IMR-90 (cell line): ENCODE measurements at places on chromosomes 12 and 14. TPM values are rescaled to one million over a fixed set of nuclear protein-coding genes. Genes with fewer than 3 reads are reported as not detected.

DNA sequence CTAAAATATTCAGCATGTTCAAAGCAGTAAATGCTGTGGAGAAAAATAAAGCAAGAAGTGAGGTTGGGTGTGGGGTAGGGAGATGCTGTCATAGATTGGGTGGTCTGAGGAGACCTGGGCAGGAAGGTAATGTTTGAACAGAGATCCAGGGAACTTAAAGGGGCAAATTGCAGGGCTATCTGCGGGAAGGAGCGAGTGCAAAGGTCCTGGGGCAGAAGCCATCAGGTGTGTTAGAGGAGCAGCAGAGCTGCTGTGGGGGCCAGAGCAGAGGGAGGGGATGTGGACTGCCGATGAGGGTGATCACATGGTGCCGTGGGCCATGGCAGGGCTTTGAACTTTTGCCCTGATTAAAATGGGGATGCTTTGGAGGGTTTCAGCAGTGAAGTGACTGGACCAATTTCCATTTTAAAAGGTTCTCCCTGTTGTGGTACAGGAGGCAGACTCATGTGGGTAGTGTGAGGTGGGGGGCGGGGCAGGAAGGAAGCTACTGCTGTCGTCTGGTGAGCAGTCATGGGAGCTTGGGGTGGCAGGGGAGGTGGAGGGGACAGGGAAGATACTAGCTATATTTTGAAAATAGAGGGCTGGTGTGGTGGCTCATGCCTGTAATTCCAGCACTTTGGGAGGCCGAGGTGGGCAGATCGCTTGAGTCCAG lies 145.0 kb downstream of the AACS start:
- H3K27ac ChIP-seq = no peak overlapping the region
- no peaks in the 10 kb centered on the region for H3K4me1 ChIP-seq
- no peaks in the 10 kb centered on the region for H3K27me3 ChIP-seq
- no peak for DNase-seq
- no peaks in the 10 kb centered on the region for H3K36me3 ChIP-seq
- H3K4me3 ChIP-seq = no peak overlapping the region

DNA sequence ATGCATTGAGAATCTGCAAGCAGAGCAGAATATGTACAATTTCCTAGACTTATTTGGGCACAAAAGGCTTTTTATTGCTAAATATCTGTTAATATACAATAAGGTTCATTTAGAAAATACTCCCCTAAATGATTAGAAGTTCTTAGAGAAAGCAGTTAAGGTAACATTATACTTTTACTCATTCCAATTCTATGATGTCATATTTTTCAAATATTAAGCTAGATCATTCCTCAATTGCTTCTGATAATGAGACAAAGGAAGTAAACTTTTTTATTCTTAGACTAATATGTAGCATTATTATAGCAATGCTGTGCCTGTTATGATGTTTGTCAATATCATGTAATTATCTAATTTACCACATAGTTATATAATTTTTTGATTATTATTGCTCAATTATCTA lies 447.0 kb downstream of the SLC16A7 start:
- H3K36me3 ChIP-seq = no peaks in the 10 kb centered on the region
- DNase-seq = no peak
- H3K4me1 ChIP-seq = no peaks in the 10 kb centered on the region
- no peak overlapping the region for H3K27ac ChIP-seq
- H3K27me3 ChIP-seq = no peaks in the 10 kb centered on the region
- H3K4me3 ChIP-seq = no peak overlapping the region

GRCh38 chr12:82458101-82458500 lies 99.8 kb downstream of the METTL25 start:
- H3K27me3 ChIP-seq = no peaks in the 10 kb centered on the region
- no peak overlapping the region for H3K27ac ChIP-seq
- H3K4me3 ChIP-seq = no peak overlapping the region

DNA sequence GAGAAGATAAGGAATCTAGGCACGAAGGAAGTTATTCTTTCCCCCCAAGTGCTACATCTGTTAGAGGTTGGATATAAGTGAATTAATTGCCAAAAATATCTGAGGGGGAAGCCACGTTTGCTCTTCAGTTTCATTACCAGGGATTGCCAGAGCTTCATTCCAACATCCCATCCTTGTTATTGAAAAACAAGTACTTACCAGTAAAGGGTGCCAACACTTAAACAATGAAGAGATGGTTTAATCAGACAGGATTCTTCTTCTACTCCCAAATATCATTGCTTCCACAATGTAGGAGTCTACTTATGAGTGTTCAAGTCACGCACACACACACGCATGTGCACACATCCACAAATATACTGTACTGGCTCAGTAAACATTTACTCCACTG lies 312.4 kb downstream of the RPAP3 start:
- H3K27ac ChIP-seq = no peak overlapping the region
- H3K27me3 ChIP-seq = no peaks in the 10 kb centered on the region
- DNase-seq = peak; percentile 20
- H3K4me1 ChIP-seq = peaks cover 4% of the 10 kb centered on the region; the same call in 1 of the 2 replicates

- no peaks in the 10 kb centered on the region for H3K4me1 ChIP-seq
Measured at GRCh38 chr12:92278378-92278828, 132.8 kb upstream of the BTG1 start.

- H3K4me3 ChIP-seq = no peak overlapping the region
- peak overlapping the region; percentile 12; the same call in 1 of the 2 replicates for H3K27ac ChIP-seq
- no peaks in the 10 kb centered on the region for H3K27me3 ChIP-seq
- H3K4me1 ChIP-seq = peaks cover 42% of the 10 kb centered on the region
- no peaks in the 10 kb centered on the region; the same call in 1 of the 2 replicates for H3K36me3 ChIP-seq
- no peak for DNase-seq
Measured at GRCh38 chr14:54687750-54688119, 120.8 kb downstream of the SAMD4A start.

DNA sequence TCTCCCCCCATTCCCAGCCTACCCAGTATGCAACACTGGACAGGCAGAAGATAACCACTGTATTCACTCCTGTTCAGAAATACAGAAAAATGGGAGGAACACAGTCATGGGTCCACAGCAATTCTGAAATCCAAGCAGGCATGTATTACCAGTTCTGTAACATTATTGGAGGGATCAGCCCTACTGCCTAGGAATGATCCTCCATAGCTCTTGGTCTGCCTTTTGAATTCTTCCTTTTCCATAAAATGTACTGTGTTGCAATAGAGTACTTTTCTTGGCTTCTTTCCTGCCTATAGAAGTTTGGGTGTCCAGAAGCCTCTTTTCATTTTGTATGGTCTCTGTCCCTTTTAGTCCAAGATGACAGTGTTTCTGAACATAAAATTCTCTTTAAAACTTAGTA lies 46.5 kb downstream of the SPATS2 start:
- no peak overlapping the region for H3K4me3 ChIP-seq
- H3K4me1 ChIP-seq = peaks cover 3% of the 10 kb centered on the region; the same call in 1 of the 2 replicates
- DNase-seq = peak; percentile 25
- H3K27ac ChIP-seq = no peak overlapping the region
- no peaks in the 10 kb centered on the region for H3K36me3 ChIP-seq

DNA sequence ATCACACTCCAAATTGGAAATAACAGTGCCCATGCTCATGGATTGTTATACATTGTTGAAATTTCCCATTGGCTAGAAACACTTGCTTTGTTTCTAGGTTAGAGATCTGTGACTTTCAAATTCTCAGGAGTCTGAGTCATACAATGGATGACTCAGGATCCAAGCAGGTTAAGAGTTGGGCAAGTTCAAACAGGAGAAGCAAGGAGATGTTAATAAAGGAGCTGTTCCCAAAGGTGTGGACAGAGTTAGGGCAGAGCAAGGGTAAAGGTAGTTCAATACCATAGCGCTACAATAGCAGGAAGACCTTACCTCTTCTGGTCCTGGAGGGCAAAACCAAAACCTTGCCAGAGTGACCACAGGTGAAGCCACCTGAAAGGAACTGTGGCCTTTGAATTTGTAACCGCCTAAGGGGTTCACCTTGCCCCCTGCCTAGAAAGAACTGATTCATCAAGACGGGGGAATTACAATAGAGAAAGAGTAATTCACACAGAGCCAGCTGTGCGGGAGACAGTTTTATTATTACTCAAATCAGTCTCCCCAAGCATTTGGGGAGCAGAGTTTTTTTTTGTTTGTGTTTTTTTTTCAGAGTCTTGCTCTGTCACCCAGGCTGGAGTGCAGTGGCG lies 4.2 kb upstream of the AMN1 start:
- no peak overlapping the region for H3K4me3 ChIP-seq
- H3K27me3 ChIP-seq = no peaks in the 10 kb centered on the region
- DNase-seq = peak; percentile 83
- no peaks in the 10 kb centered on the region for H3K36me3 ChIP-seq
- H3K4me1 ChIP-seq = peaks cover 4% of the 10 kb centered on the region; the same call in 1 of the 2 replicates

- no peak overlapping the region for H3K4me3 ChIP-seq
- H3K36me3 ChIP-seq = no peaks in the 10 kb centered on the region
- H3K27ac ChIP-seq = no peak overlapping the region
- H3K27me3 ChIP-seq = no peaks in the 10 kb centered on the region; the same call in 1 of the 2 replicates
- peak; percentile 75 for DNase-seq
- peaks cover 4% of the 10 kb centered on the region; the same call in 1 of the 2 replicates for H3K4me1 ChIP-seq
Measured at GRCh38 chr12:24778486-24779304, 170.2 kb downstream of the BCAT1 start.

GRCh38 chr12:7833831-7834230 lies 38.9 kb downstream of the SLC2A14 start:
- no peaks in the 10 kb centered on the region for H3K36me3 ChIP-seq
- H3K4me3 ChIP-seq = no peak overlapping the region
- peak; percentile 12 for DNase-seq
- no peak overlapping the region for H3K27ac ChIP-seq

- H3K27me3 ChIP-seq = no peaks in the 10 kb centered on the region
- no peak overlapping the region for H3K27ac ChIP-seq
- peak overlapping the region; percentile 27; the same call in 1 of the 2 replicates for H3K4me3 ChIP-seq
- no peak for DNase-seq
Measured at GRCh38 chr12:48104531-48104930, 1.3 kb downstream of the SENP1 start.

GRCh38 chr12:57166971-57167371 lies 19.6 kb upstream of the LRP1-AS start:
- H3K27ac ChIP-seq = no peak overlapping the region
- no peak overlapping the region for H3K4me3 ChIP-seq
- DNase-seq = peak; percentile 90

DNA sequence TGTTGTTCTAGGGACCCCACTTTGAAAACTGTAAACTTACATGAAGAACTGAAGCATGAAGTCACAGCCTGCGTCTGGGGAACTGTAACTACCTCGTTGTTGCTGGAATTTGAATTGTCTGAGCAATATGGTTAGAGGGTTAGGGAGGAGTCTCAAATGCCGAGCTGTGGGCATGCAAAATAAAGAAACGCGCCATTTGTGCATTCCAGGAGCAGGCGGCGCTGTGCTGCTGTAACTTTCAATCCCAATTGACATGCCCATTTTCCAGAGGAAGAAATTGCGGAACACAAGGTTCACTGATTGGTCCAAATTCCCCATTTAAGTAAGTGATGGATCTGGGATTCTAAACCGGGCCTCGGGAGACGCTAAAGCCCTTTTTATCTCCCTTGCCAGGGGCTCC lies 61.3 kb downstream of the ZNF664 start:
- no peak overlapping the region for H3K27ac ChIP-seq
- H3K4me3 ChIP-seq = no peak overlapping the region
- no peak for DNase-seq
- H3K4me1 ChIP-seq = peaks cover 8% of the 10 kb centered on the region; the same call in 1 of the 2 replicates
- no peaks in the 10 kb centered on the region for H3K36me3 ChIP-seq

GRCh38 chr14:33534632-33535031 lies 416.2 kb downstream of the EGLN3 start:
- no peaks in the 10 kb centered on the region for H3K36me3 ChIP-seq
- H3K27me3 ChIP-seq = no peaks in the 10 kb centered on the region
- H3K27ac ChIP-seq = no peak overlapping the region
- H3K4me1 ChIP-seq = no peaks in the 10 kb centered on the region
- DNase-seq = no peak
- H3K4me3 ChIP-seq = no peak overlapping the region

DNA sequence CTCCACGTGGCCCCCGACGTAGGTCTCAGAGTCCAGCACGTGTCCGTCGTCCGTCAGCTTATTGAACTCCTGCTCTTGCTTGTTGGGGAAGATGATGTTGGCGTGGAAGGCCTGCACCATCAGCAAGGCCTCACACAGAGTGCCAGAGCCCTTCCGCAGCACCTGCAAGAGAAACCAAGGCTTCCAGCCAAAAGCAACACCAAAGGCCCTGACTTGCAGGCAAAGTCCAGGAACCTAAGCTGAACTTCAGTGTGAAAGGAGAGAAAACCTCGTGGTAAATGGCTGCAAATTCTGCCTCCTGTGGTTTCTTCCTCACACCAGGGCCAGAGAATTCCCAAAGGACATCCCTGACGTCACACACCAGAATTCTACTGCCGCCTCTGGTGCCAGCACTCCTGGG lies 14.5 kb downstream of the POLE start:
- H3K4me1 ChIP-seq = no peaks in the 10 kb centered on the region
- H3K4me3 ChIP-seq = no peak overlapping the region
- H3K27me3 ChIP-seq = no peaks in the 10 kb centered on the region
- H3K36me3 ChIP-seq = peaks cover 47% of the 10 kb centered on the region

- no peaks in the 10 kb centered on the region for H3K36me3 ChIP-seq
- H3K27ac ChIP-seq = no peak overlapping the region
- DNase-seq = peak; percentile 43
- no peak overlapping the region for H3K4me3 ChIP-seq
Measured at GRCh38 chr14:56555921-56556570, 23.6 kb upstream of the TMEM260 start.

DNA sequence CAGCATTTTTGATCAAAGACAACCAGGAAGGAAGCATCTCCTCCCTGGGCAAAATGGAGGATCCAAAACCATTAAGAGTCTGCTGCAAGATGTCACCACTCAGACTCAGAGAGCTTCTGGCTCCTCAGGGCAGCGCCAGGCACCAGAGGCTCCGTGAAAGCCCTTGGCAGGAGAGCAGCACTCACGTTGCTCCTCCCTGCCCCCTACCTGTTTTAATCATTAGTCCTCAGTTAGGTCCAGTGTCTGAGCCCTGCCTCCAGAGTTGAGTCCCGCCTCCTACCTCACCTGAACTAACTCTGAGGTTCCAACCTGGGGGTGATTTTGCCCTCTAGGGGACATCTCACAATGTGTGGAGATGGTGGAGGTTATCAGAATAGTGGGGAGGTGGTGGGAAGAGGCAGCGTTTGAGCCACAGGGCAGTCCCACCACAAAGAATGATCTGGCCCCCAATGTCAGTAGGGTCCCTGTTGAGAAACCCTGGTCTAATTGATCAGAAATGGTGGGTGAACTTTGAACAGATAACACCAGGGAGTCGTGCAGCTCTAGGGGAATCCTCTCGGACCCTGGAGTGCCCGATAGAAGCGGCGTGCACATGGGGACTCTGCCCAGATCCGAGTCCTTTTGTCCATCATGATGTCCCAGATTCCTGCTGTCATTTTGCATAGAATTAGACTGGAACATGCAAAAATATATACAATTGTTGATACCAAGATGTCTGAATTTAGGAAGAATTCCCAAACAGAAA lies 156.7 kb upstream of the DIO3 start:
- no peak for DNase-seq
- no peaks in the 10 kb centered on the region for H3K36me3 ChIP-seq
- H3K4me1 ChIP-seq = peaks cover 25% of the 10 kb centered on the region
- H3K27me3 ChIP-seq = peaks cover 2% of the 10 kb centered on the region; the same call in 1 of the 2 replicates
- no peak overlapping the region for H3K4me3 ChIP-seq

Gene OR11H7
- not detected in 2 replicates for total RNA-seq

Gene LIN7A
- 23.9 and 24.7 TPM in 2 replicates for total RNA-seq

Gene SSPN
- total RNA-seq = 5.6 and 7.8 TPM in 2 replicates

Gene CYP27B1
- total RNA-seq = 0.36 and 0.56 TPM in 2 replicates

Gene ZNF410
- total RNA-seq = 73.9 and 89.1 TPM in 2 replicates

Gene KRT86
- total RNA-seq = not detected in 2 replicates

Gene KIF26A
- total RNA-seq = not detected in 2 replicates

Gene CELA1
- total RNA-seq = not detected in 2 replicates

Gene LGR5
- not detected in 2 replicates for total RNA-seq

Gene TMEM121
- 2.7 and 3.9 TPM in 2 replicates for total RNA-seq

Gene TSHR
- total RNA-seq = not detected in 2 replicates
